ENCODE measurements at places on chromosomes 6 and 20. TPM values are rescaled to one million over a fixed set of nuclear protein-coding genes. Genes with fewer than 3 reads are reported as not detected.

GRCh38 chr20:4454111-4454510 lies 267.6 kb upstream of the PRND start:
- no peak for DNase-seq

DNA sequence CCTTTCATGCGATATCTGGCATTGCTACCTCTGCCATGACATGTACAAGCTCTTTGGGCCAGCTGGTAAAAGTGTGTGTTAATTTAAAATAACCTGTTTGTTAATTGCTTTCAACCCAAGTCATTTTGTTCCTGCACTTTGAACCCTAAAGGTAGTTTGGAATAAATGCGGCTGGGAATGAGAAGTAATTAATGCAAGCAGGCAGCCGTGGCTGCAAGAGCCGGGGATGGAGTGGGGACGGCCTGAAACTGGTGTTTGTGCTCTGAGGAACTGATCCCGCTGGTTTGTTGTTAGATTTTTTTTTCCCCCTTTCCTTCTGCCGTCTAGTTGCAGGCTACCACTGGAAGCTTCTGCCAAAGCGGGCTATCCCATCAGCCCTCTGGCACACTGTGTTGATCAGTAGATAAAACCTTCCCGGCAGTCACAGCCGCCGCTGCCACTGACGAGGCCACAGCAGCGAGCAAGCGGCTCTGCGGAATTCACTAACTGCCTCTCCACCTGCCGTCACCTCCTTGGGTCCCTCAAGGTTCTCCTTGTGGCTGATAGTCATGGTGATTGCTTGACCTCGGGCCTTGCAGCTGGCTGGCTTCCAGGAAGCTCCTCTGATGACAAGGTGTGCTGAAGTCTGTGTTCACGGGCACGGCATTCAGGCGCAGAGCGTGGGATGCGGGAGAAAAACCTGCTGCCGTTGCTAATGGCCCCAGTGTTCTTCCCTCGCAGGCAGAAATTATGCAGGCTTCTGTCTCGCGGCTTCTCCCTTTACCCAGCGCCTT lies 315.9 kb downstream of the TFAP2A start:
- no peak for DNase-seq

- no peak for DNase-seq
Measured at GRCh38 chr20:8851446-8851845, 217.4 kb upstream of the PLCB4 start.

GRCh38 chr6:34601706-34602105 lies 45.6 kb upstream of the SPDEF start:
- DNase-seq: no peak

- no peak for DNase-seq
Measured at GRCh38 chr6:140274548-140274947, 900.1 kb upstream of the CITED2 start.

- no peak for DNase-seq
Measured at GRCh38 chr20:19660808-19661378, 97.2 kb upstream of the RIN2 start.

DNA sequence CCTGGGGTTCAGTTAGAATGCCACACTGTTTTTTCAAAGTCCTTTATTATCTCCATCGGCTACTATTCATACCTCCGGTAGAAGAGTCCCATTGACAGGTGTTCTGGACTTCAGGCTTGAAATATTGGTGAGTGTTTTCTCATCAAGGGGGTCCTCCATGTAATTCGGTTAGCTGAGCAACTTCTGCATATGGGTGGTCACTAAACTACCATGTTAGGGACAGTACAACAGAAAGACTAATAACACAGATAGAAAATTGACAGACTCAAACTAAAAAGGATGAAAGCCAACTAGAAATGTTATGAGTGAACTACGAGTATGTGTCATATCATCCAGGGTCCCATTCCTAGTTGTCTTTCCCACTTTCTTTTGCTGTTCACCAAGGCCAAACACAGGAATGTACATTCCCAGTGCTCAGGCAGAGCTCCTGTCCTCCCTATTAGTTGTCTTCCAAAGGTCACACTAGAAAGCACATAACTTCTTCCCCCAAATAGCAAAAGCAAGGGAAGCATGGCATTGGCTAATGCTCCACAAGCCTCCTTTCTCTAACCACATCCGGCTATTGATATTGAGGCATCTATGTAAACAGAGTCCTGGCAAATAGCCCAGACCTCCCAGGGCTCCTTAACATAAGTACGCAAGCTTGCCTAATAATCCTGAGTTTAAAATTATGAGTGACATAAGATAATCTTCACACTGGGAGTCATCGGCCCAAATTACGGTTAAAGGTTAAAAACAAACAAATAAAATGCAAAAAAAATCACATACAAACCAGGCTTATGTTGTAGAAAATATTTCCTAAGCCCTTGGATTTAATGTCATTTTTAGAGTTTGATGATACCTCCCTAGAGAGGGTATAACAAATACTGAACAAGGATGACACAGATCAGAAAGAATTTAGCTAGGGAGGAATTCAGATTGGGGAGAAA lies 13.2 kb downstream of the CCN2 start:
- peak; percentile 45 for DNase-seq

- no peak for DNase-seq
Measured at GRCh38 chr20:16036331-16036730, 536.9 kb downstream of the KIF16B start.

GRCh38 chr6:72968704-72969103 lies 256.6 kb downstream of the KHDC1L start:
- DNase-seq: peak; percentile 69

GRCh38 chr20:32441638-32442037 lies 83.5 kb downstream of the ASXL1 start:
- no peak for DNase-seq

- peak; percentile 13 for DNase-seq
Measured at GRCh38 chr20:10476319-10476724, 41.2 kb downstream of the SLX4IP start.

- no peak for DNase-seq
Measured at GRCh38 chr6:6543181-6543879, 45.2 kb upstream of the LY86 start.

GRCh38 chr20:13111249-13111911 lies 102.6 kb downstream of the SPTLC3 start:
- DNase-seq: no peak

- no peak for DNase-seq
Measured at GRCh38 chr6:14582749-14583148, 465.2 kb downstream of the CD83 start.

- DNase-seq: no peak
Measured at GRCh38 chr6:79872303-79872702, 75.0 kb downstream of the ELOVL4 start.

DNA sequence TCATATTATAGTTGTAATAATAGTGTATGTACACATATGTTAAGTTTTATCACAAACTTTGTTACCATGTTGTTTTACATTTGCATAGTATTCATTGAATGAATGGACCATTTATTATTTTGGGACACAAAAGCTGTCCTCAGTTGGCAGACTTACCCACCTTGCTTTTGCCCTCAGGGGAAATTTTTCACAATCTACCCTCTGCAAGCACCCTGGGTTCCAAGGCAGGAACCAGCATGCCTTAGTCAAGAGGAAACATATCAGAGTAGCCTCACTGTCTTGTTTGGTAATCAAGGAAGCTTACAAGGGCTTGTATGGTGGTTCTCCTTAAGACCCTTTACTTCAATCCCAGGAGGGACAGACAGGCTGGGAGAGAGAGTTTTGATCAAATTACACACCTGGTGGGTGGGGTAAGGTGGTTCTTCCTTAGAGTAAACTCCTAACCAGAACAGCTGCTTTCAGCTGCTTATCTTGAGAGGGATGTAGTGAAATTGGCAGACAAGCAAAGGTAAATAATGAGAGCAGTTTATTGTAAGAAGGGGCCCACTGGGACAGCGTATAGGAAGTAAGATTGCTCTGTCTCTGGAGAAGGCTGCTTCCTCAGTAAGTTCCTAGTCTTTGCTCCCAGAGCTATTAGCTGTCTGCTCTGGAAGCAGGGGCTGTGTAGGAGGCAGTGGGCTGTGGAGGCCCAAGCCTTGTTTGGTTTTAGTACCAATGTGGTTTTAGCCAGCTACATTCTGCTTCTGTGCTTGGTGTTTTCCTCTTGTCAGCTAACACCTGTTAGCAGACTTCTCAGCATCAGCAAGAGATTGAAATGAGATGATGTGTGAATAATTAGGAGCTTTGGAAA lies 31.1 kb downstream of the BRPF3 start:
- no peak for DNase-seq

- peak; percentile 82 for DNase-seq
Measured at GRCh38 chr20:62702895-62703852, 5.5 kb upstream of the NTSR1 start.

DNA sequence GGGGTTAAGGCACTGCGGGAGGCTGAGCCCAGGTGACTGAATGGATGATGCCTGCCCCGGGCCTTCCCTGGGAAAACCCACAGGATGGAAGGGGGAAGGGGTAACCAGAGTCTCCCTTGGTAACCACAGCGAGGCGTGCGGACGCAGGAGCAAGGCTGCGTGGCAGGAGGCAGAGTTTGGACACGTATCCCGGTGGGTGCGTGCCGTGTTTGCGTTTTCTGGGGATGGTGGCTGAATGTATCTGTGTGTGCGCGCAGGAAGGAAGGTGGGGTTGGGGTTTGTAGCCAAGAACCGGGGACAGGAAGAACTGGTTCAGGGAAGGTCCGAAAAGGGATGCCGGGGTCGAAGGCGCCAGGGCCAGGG lies 1.8 kb downstream of the MDGA1 start:
- DNase-seq: peak; percentile 29

- DNase-seq: no peak
Measured at GRCh38 chr20:22285555-22285954, 298.8 kb downstream of the FOXA2 start.

DNA sequence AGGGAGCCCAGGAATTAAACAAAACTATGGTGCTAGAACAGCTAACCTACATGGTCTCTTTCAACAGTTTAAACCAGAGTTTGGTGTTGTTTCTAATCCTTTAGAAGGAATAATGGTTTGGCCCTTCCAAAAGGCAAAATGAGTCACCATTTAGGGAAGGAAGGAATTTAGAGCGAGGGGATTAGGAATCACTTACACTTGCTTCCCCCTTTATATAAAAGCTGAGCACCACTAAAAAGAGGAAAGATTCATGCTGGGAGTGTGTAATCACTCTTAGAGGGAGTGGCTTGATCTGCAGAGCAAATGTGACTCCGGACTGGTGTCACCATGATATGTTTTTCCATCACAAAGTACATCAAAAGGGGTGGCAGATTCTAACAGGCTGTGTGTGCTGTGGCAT lies 63.6 kb downstream of the F13A1 start:
- no peak for DNase-seq

- DNase-seq: no peak
Measured at GRCh38 chr20:14677455-14677854, 340.0 kb upstream of the FLRT3 start.

DNA sequence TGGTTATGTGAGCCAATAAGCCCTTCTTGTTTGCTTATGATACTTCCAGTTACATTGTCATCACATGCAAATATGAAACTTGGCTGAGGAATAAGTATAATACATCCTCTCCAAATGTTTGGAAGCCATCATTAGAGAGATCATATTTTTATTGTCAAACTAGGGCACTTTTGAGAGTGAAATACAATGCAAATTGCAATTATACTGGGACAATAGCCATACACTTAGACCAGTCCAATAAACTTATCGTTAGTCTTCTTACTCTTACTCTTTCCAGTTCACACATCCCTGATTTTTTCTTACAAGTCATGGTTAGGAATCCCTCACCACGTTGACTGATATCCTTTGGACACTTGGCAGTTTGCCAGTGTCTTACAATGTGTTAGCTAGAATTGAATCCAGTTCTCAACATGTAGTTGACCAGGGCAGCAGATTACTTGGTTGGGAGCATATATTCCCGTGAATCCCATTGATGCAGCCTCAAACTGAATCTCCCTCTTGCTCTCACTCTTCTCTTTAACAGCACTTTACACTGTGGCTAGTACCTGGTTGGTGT lies 519.7 kb upstream of the ID4 start:
- no peak for DNase-seq

GRCh38 chr20:10253780-10254179 lies 35.1 kb downstream of the SNAP25 start:
- DNase-seq: no peak

DNA sequence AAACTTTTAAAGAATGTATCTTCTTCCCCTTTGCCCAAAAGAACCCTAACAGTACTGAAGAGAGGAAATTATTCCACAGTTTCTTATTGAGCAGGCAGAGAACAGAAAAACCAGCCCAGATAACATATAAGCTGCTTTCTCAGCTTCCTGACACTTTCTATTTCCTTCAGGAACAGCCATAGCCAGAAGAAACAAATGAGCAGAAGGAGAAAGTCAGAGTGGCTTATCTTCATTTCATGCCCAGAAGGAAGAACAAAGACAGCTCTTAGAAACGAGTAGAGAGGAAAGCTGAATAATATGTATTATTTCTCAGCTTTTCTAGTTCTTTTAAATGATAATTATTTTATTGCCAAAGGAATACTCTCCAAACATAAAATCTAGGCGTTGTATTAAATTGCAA lies 793.7 kb downstream of the GRIK2 start:
- DNase-seq: no peak

DNA sequence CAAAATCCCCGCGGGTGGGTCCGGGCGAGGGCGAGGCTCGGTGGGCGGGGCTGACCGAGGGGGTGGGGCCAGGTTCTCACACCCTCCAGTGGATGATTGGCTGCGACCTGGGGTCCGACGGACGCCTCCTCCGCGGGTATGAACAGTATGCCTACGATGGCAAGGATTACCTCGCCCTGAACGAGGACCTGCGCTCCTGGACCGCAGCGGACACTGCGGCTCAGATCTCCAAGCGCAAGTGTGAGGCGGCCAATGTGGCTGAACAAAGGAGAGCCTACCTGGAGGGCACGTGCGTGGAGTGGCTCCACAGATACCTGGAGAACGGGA lies 809 bp downstream of the HLA-G start:
- no peak for DNase-seq

Gene KCNG1
- total RNA-seq: 45.9 TPM

Gene PAX1
- total RNA-seq: not detected

Gene GSTA3
- total RNA-seq: not detected

Gene SEL1L2
- total RNA-seq: not detected

Gene UNC5CL
- 0.27 TPM for total RNA-seq

Gene RBPJL
- not detected for total RNA-seq

Gene COL12A1
- total RNA-seq: 106 TPM

Gene SLC22A7
- total RNA-seq: not detected

Gene MAFB
- total RNA-seq: 2.9 TPM

Gene DBNDD2
- 11.3 TPM for total RNA-seq

Gene KIAA0408
- total RNA-seq: 19.6 TPM

Gene RIMS4
- 0.53 TPM for total RNA-seq

Gene SLC17A1
- total RNA-seq: not detected

Gene UST
- 15.3 TPM for total RNA-seq

Gene TFAP2D
- total RNA-seq: not detected

Measured in astrocyte (in vitro differentiated cells and primary cell).